ENCODE measurements at places on chromosomes 6 and 20.
A peak's percentile ranks its signal among the peaks of the same experiment; 100 is the strongest.

DNA sequence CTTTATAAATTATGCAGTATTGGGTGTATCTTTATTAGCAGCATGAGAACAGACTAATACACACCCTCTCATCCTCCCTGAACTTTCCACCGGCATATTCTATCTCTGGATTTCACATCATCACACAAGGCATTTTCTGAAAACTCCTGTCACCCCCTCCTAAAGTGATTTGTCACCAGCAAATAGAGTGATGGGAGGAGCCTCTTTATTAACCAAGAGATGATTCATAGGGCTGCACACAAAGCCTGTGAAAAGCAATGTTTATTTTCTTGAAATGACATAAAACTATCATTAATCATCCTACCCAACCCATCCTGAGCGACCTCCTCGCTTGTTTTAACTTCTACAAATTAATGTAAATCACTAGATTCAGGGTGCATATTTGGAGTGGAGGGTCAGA lies 394.7 kb upstream of the SULF2 start:
- peak; percentile 47 for DNase-seq

GRCh38 chr6:105095139-105095538 lies 84.7 kb downstream of the POPDC3 start:
- DNase-seq, result no peak

DNA sequence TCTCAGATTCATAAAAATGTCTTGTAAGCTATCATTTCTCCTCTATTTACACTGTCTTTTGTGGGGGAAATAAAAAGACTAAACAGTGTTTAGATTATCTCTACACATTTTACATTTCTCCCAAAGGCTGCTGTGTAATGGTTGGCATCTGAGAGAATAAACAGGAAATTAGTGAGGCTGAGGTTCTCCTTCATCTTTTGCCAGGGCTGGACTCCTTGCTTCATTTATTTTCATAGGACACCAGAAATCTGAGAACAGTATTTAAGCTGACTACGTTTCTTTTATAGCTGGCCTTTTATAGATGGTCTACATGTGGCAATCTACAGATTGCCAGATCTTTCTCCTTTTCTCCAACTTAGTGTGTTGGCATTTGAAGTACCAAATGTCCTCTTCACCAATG lies 41.5 kb downstream of the PLCB4 start:
- no peak for DNase-seq

GRCh38 chr6:106568530-106568929 lies 60.8 kb downstream of the RTN4IP1 start:
- no peak for DNase-seq

GRCh38 chr6:134951494-134952263 lies 1.8 kb upstream of the ALDH8A1 start:
- DNase-seq, result no peak

DNA sequence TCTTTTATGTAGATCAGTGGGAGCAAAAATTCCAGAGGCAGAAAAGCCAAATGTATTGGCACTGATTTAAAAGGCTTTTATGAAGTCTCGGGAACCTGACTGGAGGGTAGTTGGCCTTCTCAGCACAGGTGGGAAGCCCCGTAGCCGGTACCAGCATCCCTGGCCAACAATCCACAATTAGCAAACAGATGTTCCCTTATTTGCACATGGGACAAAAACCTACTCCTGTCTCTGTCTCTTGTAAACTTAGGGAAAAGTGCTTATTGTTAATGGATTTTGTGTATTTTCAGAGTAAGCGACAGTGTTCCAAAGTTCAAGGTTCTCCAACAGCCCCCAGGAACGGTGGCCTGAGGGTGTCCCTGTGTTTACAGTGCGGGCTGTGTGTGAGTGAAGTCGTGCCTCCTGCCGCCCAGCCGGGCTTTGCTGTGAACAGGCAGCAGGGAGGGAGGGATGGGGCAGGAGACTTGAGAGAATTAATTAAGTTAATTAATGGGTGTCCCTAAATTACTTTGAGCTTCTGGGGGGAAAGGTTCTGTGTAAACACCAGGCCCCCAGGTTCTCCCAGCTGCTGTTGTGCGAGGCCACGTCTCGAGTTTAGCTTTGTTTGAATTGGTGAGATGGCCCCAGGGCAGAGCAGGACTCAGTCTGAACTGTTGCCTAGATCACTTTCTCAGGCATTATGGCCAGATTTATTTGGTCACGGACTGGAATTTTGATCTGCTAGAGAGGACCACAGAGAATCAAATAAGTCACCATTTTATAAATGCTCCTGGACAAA lies 3.9 kb downstream of the SYNJ2 start:
- DNase-seq, result no peak

DNA sequence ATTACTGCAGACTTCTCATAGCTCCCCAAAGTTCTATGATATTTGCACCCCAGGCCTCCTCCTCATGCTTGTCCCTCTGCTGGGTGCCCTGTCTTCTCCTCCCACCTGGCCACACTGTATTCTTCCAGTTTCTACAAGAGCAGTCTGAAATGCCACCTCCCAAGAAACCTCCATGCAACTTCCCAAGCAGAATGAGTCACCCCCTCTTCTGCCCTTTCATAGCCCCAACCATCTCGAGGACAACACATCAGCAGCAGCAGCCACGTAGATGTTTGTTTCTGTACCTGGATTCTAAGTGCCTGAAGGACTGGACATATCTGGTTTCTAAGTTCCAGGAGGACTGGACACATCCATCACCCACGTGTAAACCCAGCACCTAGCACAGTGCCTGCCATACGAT lies 6.6 kb upstream of the ULBP2 start:
- no peak for DNase-seq

GRCh38 chr6:145529582-145529981 lies 205.7 kb downstream of the EPM2A start:
- DNase-seq, result no peak

DNA sequence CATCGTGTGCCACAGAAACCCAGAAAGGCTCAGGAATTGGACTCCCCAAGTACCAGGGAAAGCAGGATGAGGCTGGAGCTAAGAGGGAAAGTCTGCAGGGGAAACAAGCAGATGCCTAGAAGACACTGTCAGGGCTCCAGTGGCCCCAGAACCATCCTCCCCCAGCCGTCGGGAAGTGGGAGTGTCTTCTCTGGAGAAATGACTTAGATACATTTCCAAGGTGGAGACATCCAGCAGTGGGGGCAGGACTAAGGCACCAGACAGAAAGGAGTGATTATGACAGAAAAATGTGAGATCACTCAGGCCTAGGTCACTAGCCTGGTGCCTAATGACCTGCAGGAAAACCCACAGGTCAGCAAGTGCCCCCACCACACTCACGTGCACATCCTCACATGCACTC lies 36.0 kb upstream of the VSX1 start:
- DNase-seq, result no peak

- DNase-seq, result peak; percentile 93
Measured at GRCh38 chr20:53162251-53162835, 190.2 kb downstream of the TSHZ2 start.

DNA sequence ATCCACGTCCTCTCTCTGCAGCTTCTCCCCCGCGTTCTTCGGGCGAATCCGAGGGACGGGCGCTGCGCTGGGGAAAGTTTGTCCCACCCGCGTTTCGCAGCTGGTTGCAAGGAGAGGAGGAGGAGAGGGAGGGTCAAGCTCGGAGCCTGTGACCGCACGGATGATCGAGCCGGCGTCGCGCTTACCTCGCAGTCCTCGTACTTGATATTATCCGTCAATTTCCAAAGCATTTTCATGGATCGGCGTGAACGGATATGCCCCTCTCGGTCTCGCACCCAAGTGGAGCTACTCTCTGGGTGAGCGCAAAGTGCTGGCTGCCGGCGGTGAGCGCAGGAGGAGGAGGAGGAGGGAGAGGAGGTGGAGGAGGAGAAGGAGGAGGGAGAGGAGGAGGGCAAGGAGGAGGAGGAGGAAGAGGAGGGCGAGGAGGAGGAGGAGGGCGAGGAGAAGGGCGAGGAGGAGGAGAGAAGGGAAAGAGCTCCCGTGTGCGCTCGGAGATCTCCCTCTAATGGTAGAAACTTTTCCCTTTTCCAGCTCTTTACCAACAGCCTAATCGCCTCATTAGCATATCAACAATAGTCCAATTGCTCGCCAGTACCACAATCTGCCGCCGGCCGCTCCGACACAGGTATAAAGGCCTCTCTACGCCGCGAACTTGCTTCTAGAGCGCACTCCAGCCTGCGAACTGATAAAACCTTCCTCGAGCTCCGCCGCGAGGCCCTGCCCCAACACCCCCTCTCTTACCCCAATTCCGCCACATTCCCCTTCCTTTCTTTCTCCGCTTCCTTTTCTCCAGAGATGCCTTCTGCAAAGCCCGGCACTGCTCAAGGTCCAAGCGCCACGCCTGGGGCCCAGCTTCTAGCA lies at the start of gene TFAP2A:
TFAP2A (minus strand) TSS at position 319 of the 861 bp plus-strand sequence; CDS start at position 236, 83 bp downstream.
- DNase-seq, result peak; percentile 19

GRCh38 chr6:160139420-160139851 lies 17.8 kb downstream of the SLC22A1 start:
- peak; percentile 80 for DNase-seq

- DNase-seq, result no peak
Measured at GRCh38 chr6:107699697-107700325, 124.3 kb downstream of the SCML4 start.

DNA sequence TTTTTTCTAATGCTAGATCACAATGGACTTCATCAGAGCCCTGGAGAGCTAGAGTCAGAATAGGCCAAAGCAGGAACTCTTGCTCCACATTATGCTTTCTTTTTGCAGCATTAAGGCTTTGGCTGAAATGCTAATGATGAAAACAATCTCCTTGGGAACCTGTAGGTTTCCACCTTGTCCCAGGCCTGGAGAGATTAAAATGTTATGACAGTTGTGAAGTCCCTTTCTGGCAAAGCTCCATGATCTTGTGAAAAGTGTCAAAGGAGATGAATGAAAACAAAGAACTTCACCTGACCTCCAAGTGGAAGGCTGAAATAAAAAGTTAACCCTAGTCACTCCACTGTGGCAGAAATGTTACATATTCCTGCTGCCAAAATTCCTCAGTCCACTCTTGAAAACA lies 64.0 kb upstream of the LRRC1 start:
- no peak for DNase-seq

GRCh38 chr20:53468587-53468986 lies 125.1 kb downstream of the ZNF217 start:
- no peak for DNase-seq

DNA sequence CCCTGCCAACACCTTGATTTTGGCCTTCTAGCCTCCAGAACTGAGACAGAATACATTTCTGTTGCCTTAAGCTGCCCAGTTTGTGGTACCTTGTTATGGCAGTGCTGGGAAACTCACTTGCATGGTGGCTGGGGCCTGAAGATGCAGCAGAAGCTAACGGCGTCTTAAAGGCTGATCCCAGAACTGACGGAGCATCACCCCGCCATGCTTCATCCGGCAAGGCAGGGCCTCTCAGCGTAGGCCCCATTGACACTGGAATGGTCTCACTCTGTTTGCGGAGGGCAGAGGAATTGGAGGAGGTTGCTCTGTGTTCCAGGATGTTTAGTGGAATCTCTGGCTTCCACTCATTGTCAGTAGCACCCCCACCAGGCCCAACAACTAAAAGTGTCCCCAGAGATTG lies 102.1 kb downstream of the JPH2 start:
- DNase-seq, result no peak

- DNase-seq, result no peak
Measured at GRCh38 chr6:27230758-27231111, 16.8 kb upstream of the PRSS16 start.

GRCh38 chr6:144104898-144105487 lies 9.6 kb upstream of the SF3B5 start:
- DNase-seq, result peak; percentile 75

GRCh38 chr6:82283771-82284410 lies 36.3 kb upstream of the IBTK start:
- DNase-seq, result no peak

- DNase-seq, result no peak
Measured at GRCh38 chr6:97677626-97678025, 394.6 kb upstream of the MMS22L start.

- DNase-seq, result peak; percentile 69
Measured at GRCh38 chr6:52399511-52400312, 20.4 kb upstream of the EFHC1 start.

DNA sequence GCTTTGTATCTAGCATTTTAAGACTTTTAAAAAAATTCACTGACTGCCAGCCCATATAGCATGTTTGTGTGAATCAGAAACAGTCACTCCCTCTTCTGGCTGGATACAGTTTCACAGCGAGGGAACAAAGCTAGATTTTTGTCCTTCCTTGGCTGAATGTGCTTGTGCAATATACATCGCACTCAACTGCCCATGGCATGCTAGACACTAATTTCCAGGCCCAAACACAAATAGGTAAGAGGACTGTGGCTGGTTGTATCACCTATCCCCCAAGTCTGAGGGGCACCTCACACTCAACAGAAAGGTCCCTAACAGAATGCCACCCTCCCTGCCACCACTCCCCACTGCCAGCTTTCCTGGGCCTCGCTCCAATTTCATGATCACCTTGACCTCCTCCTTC lies 16.2 kb upstream of the BLCAP start:
- no peak for DNase-seq

DNA sequence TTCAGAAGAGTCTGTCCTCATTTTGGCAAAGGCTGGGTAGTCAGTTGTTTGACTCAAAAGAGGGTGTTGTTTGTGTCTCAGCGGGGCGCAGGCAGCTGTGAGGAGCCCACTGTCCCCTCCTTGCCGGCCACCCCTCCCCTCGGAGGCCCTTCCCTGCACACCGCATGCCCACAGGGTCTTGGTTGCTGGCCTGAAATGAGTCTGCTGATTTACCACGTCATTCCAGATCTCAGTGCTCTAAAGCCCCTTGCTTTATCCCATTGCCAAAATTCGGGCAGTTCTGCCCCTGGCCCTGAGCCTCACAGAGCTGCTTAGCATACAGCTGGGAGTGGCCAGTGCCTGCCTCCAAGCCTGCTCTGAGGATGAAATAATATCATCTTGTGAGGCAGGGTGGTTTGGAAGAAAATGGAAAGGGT lies 220.7 kb downstream of the UST start:
- no peak for DNase-seq

DNA sequence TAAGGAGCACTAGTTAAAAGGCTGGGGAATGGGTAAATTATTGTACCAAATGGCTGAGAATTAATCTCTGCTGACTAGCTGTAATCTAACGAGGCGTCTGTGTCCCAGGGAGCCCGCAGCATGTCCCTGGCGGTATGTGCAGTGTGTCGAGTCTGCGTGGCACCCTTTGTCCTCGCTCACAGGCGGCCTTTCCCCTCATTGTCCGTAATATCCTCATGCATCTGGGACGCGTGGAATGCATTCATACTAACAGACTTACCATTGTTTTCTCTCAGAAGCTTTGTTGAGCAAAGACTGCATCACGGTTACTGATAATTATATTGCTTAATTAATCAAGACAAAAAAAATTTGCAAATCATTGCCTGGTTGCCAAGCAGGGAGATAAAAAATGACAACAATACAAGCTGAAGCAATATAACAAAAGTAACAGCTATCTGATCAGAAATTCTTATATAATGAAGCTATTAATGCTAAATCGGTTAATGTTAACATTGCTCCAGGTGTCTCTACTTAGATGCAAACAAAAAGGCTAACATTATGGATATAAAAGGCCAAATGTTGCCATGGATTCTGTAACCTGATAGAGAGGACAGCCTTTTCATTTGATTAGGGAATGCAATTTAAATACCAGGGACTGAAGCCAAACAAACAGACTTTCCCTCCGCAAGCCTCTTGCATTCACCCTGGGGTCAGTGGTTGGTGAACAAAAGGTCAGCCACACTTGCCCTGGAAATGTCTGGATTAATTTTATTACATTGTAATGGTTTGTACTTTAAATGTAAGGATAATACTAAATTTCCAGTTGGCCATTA lies 124.8 kb downstream of the INSM1 start:
- no peak for DNase-seq

Data from kidney glomerular epithelial cell (primary cell).